ENCODE measurements at places on chromosomes 6 and 20.

- DNase-seq: no peak
These were observed 80.1 kb downstream of the MRPL14 start for GRCh38 chr6:44047179-44047546.

- DNase-seq: no peak
These were observed 113.3 kb downstream of the LINC00237 start for GRCh38 chr20:20992686-20993360.

DNA sequence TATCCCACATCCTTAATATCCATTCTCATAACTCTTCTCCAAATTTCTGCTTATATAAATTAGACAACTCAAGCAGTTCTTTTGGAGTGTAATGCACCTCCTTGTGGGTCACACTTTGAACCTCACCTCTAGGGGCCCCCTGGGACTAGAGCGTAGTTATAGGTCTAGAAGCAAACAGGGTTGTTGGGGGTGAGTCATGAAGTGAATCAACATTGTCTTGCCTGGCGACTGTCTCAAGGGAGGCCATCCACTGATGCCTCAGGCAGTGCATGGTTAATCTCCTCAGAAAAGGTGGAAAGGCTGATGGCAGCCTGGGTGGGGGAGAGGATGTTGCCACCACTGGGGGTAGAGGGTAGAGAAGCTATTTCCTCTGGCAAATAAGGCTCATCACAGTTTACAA, 129.1 kb downstream of the TNFRSF21 start:
- DNase-seq: no peak

- DNase-seq: peak; percentile 39
These were observed 46.6 kb downstream of the MOXD1 start for GRCh38 chr6:132354517-132355167.

GRCh38 chr6:122702841-122703240, 76.7 kb upstream of the FABP7 start:
- no peak for DNase-seq

DNA sequence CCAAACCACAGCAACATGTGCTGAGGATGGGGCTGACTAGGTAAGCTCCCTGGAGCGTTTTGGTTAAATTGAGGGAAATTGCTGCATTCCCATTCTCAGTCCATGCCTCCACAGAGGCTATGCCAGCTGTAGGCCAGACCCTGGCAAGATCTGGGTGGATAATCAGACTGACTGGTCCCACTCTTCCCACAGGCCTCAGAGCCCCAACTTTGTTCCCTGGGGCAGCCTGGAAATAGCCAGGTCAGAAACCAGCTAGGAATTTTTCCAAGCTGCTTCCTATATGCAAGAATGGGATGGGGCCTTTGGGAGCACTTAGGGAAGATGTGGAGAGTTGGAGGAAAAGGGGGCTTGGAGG, 1.5 kb upstream of the VEGFA start:
- no peak for DNase-seq

DNA sequence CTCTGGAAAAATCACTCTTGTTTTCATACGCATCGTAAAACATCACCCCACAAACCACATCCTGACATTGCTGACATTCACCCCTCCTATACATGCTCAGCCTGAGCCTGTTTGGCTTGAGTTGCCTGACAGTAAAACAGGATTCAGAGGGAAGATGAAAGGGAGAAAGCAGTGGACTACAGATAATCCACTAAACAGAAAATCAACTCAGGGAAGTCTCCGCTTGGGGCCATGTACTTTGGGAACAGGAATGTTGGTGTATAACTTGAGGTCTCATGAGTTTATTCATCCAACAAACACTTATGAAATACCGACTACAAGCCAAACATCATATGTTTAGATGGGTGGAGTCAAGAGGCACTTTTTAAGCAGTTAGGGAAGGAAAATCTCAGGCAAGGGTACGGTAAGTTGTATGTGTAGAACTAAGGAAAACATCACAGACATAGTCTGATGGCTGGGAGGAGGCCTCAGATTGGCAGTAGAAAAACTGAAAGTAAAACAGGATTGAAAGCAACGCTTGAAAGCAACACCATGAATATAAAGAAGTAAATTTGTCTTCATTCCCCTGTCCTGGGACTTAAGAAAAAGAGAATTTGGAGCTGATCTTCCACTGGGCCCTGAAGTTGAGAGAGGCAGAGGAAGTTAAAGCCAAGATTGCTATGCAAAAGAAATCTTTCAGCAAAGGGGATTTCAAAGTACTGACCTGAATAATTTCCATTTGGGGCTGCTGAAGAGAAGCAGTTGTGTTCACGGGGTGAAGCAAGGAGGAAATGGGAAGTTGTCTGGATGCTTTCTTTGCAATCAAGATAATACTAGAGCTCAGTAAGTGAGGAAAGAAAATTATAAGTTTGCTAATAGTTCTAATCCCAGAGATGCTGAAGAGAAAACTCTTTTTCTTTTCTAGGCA, 28.8 kb downstream of the PDE7B start:
- peak; percentile 36 for DNase-seq

- no peak for DNase-seq
These were observed 59.7 kb upstream of the NT5E start for GRCh38 chr6:85390105-85390728.

DNA sequence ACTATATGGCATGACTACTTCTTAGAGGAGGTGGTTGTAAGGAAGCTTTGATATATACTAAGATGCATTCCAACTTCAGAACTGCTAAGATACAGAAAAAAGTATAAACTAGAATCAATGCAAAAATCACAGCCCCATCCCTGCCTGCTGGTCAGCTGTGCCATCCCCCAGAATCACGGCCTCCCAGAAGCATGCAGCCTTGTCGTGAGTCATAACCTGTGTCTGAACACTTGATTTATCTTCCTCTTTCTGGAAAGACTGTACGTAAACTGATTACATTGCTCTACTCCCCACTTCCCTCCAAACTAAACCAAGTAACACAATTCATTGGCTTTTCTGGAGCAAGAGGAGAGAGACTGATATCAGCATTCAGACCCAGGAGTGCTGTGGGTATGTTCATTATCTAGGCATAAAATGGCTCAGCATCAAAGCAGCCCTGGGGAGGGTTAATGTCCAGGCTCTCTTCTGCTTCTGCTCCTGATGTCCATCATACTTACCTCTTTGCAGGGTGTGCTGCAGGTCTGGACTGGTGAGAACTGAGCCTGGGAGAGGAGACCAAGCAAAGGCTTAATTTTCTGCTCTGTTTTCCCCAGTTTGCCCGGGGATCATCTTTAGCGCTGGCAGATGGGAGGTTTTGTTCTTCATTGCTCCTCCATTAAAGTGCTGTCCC, 18.4 kb downstream of the SCP2D1 start:
- no peak for DNase-seq

DNA sequence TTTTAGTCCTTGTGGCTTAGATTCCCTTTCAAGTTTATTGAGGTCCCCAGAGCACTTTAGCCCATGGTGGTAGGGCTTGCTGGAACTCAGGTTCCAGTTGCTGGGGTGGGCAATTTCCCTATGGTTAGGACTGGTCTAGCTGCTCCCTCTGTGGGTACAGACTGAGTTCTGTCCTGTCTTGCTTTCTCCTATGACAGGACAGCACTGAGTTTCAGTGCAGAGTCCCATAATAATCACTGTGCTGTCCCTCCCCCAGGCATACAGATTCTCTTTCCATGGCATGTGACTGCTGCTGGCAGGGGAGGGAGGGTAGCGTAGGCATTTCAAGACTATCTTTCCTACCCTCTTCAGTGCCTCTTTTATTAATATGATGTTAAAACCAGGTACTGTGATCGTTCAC, 17.1 kb upstream of the ERVFRD-1 start:
- DNase-seq: no peak

- DNase-seq: no peak
These were observed 205.3 kb downstream of the NFATC2 start for GRCh38 chr20:51337126-51337805.

GRCh38 chr20:41865938-41866337, 247.8 kb upstream of the CHD6 start:
- DNase-seq: no peak

GRCh38 chr20:63873477-63873971, 8.5 kb downstream of the TPD52L2 start:
- DNase-seq: peak; percentile 62

- DNase-seq: no peak
These were observed 5.6 kb downstream of the ZMYND8 start for GRCh38 chr20:47350691-47351545.

DNA sequence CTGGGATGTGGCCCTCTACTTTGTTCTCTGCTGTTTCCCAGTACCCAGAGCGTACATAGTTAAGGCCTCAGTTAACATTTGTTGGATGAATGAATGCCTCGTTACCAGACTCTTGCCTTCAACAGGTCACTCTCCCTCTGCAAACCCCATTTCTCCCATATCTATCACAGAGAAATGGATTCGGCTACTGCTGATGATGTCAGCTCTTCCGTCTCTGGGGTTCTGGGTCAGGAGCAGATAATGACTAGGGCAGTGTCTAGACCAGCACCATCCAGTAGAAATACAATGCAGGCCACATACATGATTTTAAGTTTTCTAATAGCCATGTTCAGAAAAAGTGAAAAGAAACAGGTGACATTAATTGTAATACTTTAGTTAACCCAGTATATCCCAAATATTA, 47.9 kb downstream of the TOX2 start:
- DNase-seq: no peak

- no peak for DNase-seq
These were observed 31.8 kb upstream of the BLCAP start for GRCh38 chr20:37559312-37560027.

- DNase-seq: no peak
These were observed 34.6 kb downstream of the STK35 start for GRCh38 chr20:2136275-2136674.

GRCh38 chr6:54100411-54101006, 10.7 kb upstream of the MLIP start:
- DNase-seq: no peak

- DNase-seq: no peak
These were observed 385.3 kb downstream of the EPM2A start for GRCh38 chr6:145349950-145350510.

GRCh38 chr6:167394339-167394738, 69.5 kb downstream of the TTLL2 start:
- DNase-seq: no peak

GRCh38 chr6:4658486-4658885, 117.7 kb upstream of the CDYL start:
- DNase-seq: no peak

DNA sequence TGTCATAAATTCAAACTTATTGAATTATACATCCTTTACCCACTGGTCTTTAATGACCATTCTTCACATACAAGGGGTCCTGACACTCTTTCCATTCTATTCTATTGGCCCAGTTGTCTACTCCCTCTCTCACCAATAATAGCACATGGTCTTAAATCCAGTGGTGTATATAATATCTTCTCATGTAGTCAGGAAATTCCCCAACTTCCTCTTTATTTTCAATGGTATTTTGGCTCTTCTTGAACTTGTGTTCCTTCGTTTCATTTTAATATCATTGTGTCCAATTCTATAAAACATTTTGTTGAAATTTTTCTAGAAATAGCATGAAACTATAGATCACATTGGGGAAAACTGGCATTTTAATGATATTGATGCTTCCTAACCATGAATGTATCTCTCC, 36.8 kb downstream of the PSMB9 start:
- no peak for DNase-seq

- DNase-seq: no peak
These were observed 34.1 kb downstream of the UTRN start for GRCh38 chr6:144319211-144319610.

DNA sequence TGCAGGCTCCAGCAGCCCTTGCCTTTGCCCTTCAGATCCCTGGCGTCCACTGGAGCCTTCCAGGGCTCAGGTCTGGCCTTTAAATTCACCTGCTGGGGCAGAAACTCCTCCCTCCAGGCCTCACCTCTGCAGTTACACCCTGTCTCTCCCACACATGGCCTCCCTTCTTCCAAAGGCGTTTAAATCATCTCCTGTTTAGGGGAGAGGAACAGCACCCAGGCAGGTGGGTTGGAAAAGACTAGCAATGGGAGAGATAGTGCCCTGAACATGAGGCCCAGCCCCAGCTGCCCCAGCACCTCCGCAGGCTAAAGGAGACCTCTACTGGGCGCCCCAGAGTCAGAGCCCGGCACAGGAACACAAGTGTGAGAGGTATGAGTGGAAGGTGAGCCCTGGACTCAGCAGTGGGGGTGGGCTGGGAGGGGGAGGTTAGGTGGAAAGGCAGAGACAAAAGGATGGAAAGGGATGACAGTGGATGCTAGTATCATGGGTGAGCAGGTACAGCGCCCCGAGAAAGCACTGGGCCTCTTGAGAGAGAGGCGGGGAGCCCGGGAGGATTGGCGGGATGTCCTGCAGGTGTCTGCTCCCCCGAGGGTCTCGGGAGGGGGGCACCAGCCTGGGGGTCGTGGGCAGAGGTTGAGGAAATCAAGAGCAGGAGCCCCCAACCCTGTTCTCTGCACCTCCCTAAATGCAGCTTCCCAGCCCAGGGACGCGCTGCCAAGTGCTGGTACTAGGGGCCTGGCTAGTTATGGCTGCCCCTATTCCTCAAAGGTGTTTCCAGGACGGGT, at the start of gene CST9:
CST9 (minus strand) TSS at position 51 of the 785 bp plus-strand sequence. CDS start 53 bp downstream, outside the sequence.
- no peak for DNase-seq

DNA sequence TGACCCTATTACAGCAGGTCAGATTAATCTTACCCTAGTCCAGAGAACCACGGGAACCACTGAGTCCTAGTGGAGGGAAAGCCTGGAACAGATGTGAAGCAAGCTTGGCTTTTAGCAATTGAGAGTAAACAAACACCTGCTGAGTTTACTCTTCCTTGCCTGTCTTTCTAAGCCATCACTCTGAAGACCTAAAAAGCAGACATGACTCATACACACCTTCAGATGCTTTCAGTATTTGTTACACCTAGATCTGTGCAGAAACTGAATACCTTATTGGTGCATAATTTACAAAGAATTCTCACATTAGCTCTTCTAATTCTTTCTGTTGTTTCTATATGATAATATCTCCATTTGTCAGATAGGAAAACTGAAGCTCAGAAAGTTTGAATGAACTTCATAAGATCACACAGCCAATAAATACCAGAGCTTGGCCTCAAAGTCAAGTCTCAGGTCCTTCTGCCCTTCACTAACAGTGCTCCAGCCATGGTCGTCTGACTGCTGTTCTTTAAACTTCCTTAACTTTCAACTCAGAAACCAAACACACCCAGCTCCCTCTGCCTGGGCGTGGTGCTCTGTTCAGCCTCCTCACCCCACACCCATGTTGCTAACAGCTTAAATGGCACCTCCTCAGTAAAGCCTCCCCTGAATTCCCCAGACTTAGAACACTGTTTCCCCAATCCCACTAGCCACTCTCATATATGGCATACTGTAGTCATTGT, 8.6 kb upstream of the GABBR1 start:
- DNase-seq: no peak

- DNase-seq: no peak
These were observed 4.6 kb downstream of the SLC44A4 start for GRCh38 chr6:31874084-31874670.

- DNase-seq: peak; percentile 39
These were observed 2.4 kb upstream of the DBNDD2 start for GRCh38 chr20:45405571-45406259.
